Activated naive CD4-positive, alpha-beta T cell treated with Interleukin-2 at 50 U/mL for 16 hours (primary cell): ENCODE measurements at places on chromosomes 2 and 18.

- no peak for DNase-seq
Measured at GRCh38 chr2:27347641-27348040, 8.9 kb downstream of the GTF3C2 start.

DNA sequence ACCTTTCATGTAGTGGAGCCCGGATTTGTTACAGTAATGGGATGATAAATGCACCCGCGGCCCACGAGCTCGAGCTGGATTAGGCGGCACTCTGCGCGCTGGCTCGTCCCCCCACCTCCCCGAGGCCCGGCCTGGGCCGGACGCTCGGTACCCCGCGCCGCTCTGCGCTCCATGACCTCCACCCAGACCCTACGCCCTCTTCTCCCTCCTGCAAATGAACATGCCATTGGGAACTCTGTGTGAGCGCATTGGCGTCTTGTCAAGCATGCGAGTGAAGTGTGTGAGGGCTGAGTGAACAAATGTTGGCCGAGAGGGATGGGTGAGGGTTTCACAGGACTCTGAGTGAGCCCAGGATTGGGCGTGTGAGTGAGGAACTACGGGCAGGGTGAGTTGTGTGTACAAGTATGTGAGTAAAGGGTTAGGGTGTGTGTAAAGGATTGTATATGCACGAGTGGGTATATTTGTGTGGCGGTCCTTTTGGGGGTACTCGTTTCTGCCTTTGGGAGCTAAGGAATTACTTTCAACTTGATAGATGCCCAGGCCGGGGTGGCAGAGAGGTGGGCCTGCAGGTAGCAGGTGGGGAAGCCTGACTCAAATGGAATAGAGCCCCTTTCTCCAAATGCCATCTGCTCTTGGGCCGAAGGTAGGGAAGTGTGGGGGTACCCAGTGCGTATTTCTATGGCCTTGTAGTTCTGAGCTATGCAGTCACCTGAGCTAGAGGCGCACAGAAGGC is 2.9 kb upstream of the EN1 start:
- no peak for DNase-seq

GRCh38 chr2:241468476-241468781 is 40.0 kb downstream of the STK25 start:
- DNase-seq: no peak

DNA sequence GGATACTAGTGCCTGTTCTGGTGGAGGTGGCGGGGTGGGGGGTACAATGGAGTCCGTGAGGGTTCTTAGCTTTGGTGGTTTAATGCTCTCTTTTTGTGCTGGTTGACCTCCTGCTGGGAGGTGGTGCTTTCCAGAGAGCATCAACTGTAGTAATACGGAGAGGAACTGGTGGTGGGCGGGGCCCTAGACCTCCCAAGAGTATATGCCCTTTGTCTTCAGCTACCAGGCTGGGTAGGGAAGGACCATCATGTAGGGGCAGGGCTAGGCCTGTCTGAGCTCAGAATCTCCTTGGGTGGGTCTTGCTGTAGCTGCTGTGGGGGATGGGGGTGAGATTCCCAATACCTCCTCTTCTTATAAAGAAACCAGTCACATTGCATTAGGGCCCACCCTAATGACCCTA is 27.1 kb downstream of the CAMKMT start:
- DNase-seq: no peak

GRCh38 chr2:3151153-3151918 is 226.3 kb downstream of the EIPR1 start:
- DNase-seq: no peak

DNA sequence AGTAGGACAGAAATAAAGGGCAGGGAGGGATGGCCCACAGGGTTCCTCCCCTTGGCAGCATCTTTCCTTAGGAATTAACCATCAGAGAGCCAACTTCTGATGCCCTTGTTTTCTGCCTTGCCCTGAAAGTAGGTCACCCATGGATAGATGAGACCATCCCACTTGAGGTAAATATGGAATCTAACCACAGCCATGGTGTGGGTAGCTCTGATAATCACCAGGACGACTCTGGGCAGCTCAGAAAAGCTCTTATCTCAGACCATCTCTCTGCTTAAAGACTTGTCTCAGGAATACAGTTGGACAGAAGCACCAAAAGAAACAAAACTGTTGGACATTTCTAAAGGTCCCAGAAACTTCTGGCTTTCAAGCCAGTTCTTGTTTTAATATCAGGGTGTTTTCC is 101.4 kb upstream of the CELF4 start:
- DNase-seq: no peak

GRCh38 chr18:40949114-40949950 is 1005.7 kb upstream of the PIK3C3 start:
- DNase-seq: no peak

GRCh38 chr18:13213036-13213795 is 5.3 kb upstream of the LDLRAD4 start:
- no peak for DNase-seq

- peak; percentile 3 for DNase-seq
Measured at GRCh38 chr2:161423421-161424393, 7.6 kb downstream of the TBR1 start.

- no peak for DNase-seq
Measured at GRCh38 chr2:132754392-132754791, 84.4 kb upstream of the LYPD1 start.

GRCh38 chr2:231161252-231161839 is 36.5 kb upstream of the HTR2B start:
- DNase-seq: no peak

- no peak for DNase-seq
Measured at GRCh38 chr2:30233271-30234009, 2.1 kb downstream of the LBH start.

DNA sequence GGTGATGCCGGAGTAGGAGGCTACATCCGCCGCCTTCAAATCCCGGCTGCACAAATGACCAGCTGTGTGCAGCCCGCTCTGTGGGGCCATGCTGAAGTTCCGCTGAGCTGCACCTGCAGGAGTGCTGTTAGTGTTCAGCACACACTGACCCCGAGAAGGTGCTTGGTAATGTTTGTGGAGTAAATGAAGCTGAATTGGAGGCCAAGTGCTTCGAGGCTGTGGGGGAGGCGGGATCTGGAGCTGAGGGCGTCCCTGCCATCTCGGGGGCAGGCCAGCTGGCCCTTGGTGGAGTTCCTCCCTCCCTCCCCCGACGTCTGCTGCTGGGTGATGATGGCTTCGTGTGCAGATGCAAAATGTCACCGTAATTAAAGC is 23.2 kb downstream of the KCNF1 start:
- DNase-seq: no peak

DNA sequence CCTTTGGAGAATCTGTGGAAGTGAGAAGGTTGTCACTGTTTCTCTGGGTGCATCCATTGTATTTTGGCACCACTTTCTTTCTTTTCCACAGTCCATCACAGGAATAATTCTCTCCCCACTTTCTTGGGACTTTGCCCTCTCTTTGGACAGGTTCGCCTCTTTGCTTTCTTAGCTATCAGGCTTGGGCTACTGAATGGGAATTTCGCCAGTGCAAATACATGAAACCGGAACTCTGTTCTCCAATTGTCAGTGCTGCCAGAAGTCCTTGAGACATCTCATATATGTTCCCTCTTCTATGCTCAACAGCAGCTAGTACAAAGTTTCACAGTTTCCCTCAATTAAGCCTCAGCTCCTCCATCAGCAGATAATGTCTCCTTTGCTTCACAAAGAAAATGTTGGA is 76.2 kb downstream of the NABP1 start:
- DNase-seq: no peak

DNA sequence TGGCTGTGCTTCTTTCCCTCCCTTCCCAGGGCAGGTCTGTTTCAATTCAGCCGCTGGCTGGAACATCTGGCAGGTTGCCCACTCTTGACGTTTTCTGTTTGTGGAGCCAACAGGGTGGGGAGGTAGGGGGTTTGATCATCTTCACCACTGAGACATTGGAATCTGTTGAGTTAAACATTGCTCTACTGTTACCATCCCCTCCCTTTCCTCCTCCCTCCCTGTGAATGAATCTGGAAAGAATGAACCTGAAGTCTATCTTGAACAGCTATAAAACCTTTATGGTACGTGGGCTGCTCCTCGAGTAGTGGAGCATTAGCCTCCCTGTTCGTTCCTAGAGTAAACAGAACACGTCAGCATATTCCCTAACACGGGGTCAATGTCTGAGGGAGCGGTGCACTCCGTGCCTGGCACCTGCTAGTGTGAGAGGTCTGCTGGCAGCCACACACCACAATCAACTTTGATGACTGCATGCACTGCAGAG is 249.9 kb upstream of the RBBP8 start:
- no peak for DNase-seq

GRCh38 chr2:181788897-181789555 is 102.5 kb upstream of the ITPRID2 start:
- no peak for DNase-seq

DNA sequence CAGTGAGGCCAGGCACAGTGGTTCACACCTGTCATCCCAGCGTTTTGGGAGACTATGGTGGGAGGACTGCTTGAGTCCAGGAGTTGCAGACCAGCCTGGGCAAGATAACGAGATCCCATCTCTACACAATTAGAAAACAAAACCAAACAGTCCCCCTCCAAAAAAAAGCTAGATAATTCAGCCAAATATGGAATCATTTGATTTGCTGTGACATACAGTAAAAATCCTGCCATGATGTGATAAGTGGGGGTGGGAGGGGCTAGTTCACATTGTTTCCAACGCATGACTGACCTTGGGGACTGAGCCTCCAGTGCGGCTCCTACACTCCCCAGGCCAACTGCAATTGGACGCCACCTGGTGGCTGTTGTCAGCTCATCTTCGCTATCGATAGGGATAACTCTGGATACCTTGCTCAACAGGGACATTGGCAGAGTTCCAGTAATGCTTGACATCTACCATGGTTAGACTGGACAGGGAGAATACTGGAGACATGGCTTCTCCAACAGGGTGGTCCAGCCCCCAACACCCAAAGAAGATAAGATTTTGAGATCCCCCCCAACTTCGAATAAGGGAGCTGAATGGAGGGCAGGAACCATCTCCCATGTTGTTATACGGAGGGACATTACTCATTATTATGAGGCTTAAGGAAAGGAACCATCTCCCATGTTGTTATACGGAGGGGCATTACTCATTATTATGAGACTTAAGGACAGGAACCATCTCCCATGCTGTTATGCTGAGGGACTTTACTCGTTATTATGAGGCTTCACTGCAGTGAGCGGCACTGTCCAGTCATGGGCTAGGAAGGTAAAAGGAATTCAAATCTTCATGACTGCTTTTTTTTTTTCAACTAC is 135.9 kb downstream of the TGIF1 start:
- DNase-seq: peak; percentile 75

GRCh38 chr2:85719609-85720240 is 25.6 kb downstream of the GNLY start:
- DNase-seq: no peak

DNA sequence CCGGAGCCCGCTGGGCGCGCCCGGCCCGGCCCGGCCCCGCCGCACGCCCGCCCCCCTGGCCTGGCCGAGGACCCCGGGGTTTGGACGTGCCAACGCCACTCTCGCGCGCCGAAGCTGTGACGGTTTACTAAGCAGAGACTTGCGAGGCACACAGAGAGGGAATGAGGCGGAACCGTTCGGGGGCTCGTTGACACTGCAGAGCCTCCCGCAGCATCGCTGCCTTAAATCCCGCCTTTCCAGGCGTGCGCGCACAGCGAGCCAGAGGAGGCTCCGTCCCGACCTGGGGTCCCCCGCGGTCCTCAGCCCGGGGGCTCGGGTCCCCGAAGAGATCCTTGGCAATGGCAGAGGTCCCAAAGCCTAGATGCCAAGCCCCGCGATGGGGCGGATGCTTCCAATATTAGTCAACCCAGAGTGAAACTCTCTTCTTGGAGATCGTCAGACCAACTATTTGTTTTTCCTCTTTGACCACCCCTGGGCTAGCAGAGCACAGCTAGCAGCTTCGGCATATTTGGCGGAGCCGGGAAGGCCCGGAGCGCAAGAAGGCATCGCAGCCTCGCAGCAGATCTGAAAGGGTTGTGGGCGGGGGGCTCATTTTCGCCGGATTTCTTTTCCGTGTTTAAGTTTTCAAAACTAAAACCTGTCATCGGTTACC is at the start of gene ZNF385B:
Gene ZNF385B, minus strand, starts transcription at position 197 of the 652 bp plus-strand sequence.
- no peak for DNase-seq

DNA sequence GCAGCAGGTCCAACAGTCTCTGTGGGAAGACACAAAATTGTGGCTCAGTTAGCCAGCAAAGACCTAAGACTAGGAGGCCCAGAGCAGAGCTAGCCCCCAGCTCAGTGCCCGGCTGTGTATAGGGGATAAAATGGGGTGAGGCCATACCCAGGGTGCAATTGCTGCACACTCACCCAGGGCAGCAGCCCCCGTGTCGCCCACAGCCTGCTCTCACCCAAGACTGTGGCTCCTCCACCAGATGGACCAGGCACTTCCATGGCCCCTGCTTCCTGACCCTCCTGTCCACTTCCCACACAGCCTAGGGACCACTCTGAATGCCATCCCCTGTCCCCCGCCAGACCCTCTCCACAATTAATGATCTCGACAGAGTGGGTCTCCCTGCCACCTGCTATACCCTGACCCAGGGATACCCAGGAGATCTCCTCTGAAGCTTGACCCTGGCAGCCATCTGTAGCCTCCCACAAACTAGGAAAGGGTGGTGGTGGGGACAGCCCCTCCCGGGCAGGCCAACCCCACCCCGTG is 85.7 kb downstream of the HS1BP3 start:
- DNase-seq: no peak

- no peak for DNase-seq
Measured at GRCh38 chr2:110869472-110870446, 137.4 kb downstream of the ACOXL start.

DNA sequence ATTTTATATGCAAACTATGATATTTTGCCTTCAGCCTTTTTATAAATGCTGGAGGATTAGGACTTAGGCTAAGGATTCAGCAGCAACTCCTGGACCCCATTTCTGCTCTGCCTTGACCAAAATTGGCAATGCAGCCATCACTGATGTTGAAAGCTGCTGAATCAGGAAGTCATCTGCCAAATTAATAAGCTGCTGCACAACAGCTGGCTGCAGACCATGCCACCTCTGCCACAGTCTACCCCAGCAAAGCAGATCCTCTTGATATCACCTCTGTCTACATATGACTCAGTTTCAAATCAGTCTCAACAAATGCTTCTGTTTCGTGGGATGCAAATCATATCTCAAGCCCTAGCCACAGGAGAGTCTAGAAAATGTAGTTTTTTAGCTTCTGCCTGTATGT is 7.1 kb upstream of the SOS1 start:
- peak; percentile 63 for DNase-seq

DNA sequence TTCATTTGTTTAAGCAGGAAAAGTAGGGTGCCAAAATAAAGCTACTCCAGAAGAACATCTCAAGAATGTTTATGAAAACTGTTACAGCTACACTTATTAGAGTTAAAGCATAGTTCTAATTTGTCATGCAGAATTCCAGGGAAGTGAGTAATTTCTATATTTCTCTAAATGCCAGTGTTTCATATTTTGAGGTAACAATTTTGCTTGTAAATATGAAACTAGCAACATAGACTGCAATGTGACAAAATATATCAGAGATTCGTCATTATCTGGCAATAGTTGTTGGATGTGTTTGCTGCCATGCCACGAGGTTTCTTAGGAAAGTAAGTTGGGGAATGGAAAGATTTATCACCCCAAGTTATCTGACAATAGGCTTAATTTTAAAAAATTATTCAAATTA is 424.1 kb upstream of the ZEB2 start:
- DNase-seq: no peak

GRCh38 chr2:99710721-99711120 is 220.9 kb upstream of the REV1 start:
- no peak for DNase-seq
